ENCODE measurements at places on chromosomes 3 and 15. TPM values are rescaled to one million over a fixed set of nuclear protein-coding genes. Genes with fewer than 3 reads are reported as not detected.

GRCh38 chr3:165532851-165533250 lies 304.4 kb downstream of the BCHE start:
- no peak for DNase-seq

DNA sequence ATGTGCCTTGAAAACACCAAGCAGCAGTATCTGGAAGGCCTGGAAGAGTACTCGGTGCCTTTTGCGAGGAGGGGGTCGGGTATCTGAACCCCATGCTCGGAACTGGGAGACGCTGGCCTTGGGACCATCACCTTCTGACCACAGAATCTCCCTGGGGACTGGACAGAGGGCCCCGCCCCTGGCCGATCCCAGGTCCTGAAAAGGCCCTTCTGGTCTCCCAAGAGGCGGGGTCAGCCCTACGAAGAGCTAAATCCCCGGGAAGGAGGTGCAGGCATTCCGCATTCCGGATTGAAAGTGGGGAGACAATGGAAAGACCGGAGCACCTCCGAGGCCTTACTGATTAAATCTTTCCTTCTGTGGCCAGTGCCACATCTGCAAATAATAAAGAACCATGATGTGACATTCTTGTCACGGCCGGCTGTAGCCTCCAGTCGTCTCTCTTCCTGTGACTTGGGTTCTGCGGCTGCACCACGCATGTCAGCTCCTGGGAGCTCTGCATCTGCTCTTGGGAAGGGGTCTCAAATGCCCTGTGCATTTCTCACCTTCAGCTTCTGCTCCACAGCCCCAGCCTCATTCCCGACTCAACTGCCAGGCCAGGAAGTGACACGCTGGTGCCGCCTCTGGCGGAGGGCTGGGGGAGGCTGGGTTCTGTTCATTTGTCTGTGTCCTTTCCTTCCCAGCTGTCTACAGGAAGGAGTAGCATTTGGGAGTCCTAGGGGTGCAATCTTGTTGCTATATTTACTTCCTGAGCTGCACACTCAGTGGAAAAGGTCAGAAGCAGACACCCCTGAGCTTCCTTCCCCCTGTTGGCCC lies 173.5 kb downstream of the KLF13 start:
- no peak for DNase-seq

GRCh38 chr3:39295184-39295775 lies 15.4 kb upstream of the CX3CR1 start:
- DNase-seq, result no peak

DNA sequence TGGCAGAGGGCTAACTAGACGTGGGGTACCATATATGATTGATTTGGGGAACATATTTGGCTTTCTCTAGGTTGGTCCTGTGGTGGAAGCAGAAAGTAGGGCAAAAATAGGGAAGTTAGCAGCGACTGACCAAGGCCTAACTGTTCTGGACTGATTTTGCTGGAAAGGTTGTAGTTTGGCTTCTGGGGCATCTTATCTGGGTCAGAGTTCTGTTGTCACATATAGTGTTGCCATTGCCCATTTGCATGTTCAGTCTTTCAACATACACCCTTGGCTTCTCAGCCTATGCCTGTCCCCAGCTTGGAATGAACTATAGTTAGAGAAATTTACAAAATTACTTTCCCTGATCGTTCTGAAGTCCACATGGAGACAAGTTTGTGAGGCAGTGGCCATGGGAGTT lies 426.5 kb downstream of the TBC1D5 start:
- no peak for DNase-seq

DNA sequence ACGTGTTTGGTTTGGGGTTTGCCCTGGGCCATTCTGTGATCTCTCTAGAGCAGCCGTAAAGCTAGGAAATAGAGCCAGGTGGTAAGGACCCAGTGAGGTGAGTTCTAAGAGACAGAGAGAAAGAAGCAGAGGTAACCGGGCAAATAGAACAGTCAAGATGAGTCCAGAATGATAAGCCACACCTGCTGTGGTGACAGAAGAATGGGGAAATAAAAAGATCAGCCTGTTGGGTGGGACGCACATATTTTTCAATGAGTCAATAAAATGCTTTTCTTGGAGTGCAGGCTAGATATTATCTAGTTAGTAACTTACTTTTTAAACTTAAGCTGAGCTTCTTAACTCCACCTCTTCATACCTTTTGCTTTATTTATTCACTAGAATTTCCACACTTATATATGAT lies 135.0 kb downstream of the NFKBIZ start:
- DNase-seq, result no peak

DNA sequence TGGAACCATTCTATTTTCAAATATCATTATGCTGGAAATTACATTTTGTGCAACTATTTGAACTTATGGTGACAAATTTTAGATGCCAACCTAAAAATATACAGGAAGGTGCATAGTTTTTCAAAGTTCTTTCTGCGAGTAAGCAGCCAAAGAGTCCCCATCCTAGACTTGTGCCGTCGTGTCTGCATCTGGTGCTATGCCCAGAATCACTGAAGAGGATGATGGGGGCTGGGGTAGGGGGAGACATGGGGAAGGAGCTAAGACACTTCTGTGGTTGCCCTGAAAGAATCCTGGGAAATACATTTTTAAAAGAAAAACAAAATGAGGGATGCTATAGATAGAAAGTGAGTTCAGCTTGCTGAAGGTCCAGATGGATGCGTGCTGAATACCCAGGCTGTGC lies 21.2 kb upstream of the FAM81A start:
- DNase-seq, result no peak

DNA sequence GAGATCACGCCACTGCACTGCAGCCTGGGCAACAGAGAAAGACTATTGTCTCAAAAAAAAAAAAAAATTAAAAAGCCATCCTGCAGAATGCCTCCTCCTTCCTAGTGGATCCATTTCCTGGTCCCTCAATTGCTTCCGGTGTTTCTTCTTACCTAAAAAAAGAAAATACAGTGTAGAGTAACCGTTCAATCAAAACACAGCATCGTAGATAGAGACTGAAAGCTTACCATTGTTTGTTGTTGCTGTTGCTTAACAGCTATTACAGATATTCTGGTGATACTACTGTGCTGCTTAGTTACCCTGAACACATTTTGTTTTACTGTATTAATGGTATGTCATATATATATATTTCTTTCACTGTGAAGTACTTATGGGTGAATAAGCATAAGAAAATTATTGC lies 105.5 kb upstream of the LRRFIP2 start:
- DNase-seq, result no peak

GRCh38 chr3:159029306-159030026 lies 227.6 kb downstream of the MFSD1 start:
- DNase-seq, result no peak

The PIGZ gene
- 2.2 TPM for polyA plus RNA-seq

The BFSP2 gene
- not detected for polyA plus RNA-seq

The CLDN18 gene
- not detected for polyA plus RNA-seq

Data from heart right ventricle (tissue), 16 donors.